Neural progenitor cell (in vitro differentiated cells): ENCODE measurements at places on chromosomes 1 and 21.
A peak's percentile ranks its signal among the peaks of the same experiment; 100 is the strongest.

GRCh38 chr1:189986516-189986915 is 491.1 kb downstream of the BRINP3 start:
- no peak overlapping the region for H3K4me3 ChIP-seq
- H3K4me1 ChIP-seq = no peaks in the 10 kb centered on the region
- no peak overlapping the region for H3K27ac ChIP-seq
- H3K36me3 ChIP-seq = no peaks in the 10 kb centered on the region

DNA sequence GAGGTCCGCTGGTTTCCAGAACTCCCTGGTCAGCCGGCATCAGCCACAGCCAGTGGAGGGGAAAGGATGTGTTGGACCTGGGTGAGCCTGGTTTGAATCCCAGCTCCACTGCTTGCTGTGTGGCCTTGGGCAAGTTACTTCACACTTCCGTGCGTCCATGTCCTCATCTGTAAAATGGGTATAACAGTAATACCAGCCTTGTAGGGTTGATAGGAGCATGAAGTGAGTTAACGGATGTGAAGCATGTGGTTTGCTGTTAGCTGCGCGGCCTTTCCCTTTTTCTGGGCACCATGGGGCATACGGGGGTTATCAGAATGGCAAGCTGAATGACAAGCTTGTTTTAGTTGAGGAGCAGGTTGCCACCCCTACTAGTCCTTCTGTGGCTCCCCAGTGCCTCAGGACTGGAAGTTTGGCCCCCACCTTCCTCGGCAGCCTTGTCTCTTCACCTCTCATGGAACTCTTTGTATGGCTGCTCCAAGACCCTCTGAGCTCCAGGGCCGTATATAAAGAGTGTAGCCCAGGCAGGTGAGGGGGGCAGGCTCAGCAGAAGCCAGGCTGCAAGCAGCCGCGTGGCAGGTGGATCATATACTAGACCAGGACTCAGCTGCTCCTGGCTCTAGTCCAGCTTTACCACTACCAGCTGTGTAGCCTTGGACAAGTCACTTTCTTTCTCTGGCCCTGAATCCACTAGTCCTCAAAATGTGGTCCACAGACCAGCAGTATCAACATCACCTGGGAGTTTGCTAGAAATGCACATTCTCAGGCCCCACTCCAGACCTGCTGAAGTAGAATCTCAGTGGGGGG is 95.4 kb downstream of the LACTBL1 start:
- no peaks in the 10 kb centered on the region for H3K36me3 ChIP-seq
- DNase-seq = no peak
- peaks cover 39% of the 10 kb centered on the region for H3K4me1 ChIP-seq

DNA sequence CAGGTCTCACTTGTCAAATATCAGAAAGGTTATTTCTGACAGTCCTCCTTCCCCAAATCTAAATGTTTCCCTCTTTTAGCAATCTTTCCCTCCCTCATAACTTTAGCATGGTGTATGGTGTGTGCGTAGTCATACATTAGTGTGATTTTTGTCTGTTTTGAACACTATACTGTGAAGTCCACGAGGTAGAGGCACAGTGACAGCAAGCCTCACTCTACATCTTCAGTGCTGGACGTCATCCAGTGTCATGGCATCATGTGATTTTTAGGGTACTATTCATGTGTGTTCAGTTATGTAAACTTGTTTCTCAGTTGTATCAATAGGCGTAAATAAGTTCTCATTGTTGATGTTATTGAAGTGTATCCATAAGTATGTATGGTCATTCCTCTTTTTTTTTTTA is 39.1 kb downstream of the DYRK1A start:
- H3K27ac ChIP-seq = no peak overlapping the region
- H3K4me1 ChIP-seq = peaks cover 28% of the 10 kb centered on the region
- DNase-seq = no peak
- H3K36me3 ChIP-seq = no peaks in the 10 kb centered on the region

DNA sequence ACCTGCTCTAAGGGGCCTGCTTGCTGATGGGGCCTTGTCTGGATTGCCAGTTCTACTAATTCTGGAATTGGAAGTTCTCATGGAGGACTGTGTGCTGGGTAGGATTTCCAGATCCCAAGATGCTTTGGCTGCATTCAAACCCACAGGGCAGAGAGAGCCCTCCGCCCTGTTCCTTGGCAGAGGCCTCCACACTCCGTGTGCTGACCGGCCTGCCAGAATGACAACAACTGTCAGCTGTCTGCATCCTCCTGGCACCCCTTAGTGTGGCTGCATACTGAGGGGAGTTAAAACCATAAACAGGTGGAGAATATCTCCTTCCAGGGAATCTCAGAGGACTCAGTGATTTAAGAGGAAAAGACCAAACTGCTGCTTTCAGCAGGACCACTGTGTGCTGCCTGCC is 60.7 kb downstream of the ADARB1 start:
- H3K4me3 ChIP-seq = no peak overlapping the region
- H3K27ac ChIP-seq = no peak overlapping the region
- H3K4me1 ChIP-seq = no peaks in the 10 kb centered on the region
- no peaks in the 10 kb centered on the region for H3K36me3 ChIP-seq
- no peak for DNase-seq
- no peaks in the 10 kb centered on the region for H3K27me3 ChIP-seq

GRCh38 chr1:89523572-89524368 is 859 bp upstream of the LRRC8B start:
- H3K27me3 ChIP-seq = no peaks in the 10 kb centered on the region
- H3K27ac ChIP-seq = peak overlapping the region; percentile 89
- peak overlapping the region; percentile 97 for H3K4me3 ChIP-seq
- peaks cover 39% of the 10 kb centered on the region for H3K4me1 ChIP-seq

DNA sequence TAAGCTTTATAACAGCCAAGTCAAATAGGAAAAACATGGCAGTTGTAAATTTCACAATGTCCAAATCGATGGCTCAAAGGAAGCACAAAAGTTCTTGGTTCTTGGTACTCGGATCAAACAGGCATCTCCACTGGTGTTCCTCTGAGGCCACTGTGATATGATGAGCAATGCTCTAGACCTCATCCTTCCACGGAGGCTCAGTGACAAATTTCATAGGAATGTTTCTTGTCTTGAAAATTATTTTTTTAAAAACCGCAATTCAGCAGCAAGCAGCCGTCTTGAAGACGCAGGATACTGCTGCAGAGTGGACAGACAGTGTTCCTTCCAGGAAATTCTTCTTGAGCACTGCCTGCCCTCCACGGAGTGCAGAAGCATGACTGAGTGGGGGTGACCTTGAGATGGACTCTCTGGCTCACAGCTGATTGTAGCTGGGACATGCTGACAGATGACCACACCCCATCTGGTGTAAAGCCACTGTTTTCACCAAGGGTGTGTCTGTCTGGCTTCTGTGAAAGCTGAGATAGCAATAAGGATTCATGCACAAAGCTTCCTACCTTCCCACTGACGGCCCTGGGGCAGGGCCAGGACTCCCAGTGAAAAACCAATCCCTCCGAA is 61.9 kb downstream of the TIAM1 start:
- H3K36me3 ChIP-seq = no peaks in the 10 kb centered on the region
- no peak overlapping the region for H3K4me3 ChIP-seq
- no peak for DNase-seq
- H3K4me1 ChIP-seq = no peaks in the 10 kb centered on the region

DNA sequence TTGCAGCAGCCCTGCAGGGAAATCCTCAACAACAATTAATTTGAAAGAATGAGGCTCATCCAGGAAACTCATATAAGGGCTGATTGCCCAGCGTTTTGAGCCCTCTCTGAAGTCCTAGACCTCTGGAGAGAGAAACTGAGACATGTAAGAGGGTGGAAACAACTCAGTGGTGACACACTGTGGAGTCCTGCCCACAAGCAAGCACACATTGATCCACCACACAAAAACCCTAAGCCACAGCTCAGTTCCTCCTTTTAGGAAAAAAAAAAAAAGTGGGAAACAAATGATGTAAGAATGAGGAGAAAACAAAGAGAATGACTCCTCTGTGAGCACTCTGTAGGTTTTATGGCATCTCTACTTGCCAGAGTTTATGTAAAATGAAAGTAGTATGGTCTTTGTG is 22.9 kb upstream of the PLA2G5 start:
- no peak overlapping the region for H3K4me3 ChIP-seq
- no peaks in the 10 kb centered on the region for H3K36me3 ChIP-seq
- H3K27ac ChIP-seq = no peak overlapping the region

DNA sequence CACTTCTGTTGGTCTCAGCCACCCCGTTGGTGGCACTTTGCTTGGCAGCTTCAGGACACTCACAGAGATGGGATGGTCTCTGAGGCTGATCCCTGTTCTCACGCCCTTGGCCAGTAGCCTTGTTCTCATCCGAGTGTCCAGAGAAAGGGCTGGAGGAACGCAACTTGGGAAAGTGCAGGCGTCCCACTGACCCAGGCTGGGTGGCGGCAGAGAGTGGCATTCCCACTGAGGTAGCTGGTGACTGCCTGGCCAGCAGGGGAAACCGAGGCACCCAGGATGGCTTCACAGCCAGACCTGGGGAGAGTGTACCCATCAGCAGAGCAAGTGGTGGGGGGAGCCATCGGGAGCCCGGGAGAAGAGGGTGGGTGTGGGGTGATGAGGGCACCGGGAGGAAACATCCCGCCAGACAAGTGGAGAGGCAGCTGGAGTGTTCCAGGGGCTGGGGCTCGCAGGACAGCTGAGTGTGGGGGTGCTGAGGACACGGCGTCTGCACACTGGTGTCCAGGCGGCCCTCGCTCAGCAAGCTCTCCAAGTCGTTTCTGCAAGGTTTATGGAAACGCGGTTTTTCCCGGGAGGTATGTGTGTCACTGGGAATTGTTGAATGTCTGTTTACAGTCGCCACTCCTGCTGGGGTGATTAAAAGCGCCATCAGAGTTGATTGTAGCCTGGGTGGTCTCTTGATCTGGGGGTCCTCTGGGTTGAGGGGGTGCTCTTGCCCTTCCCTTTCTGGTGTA is 97.8 kb downstream of the SIK1 start:
- no peaks in the 10 kb centered on the region for H3K36me3 ChIP-seq
- no peak for DNase-seq
- no peak overlapping the region for H3K4me3 ChIP-seq
- peaks cover 11% of the 10 kb centered on the region for H3K4me1 ChIP-seq
- H3K27me3 ChIP-seq = no peaks in the 10 kb centered on the region
- no peak overlapping the region for H3K27ac ChIP-seq

- no peak overlapping the region for H3K4me3 ChIP-seq
- H3K27me3 ChIP-seq = peaks cover 63% of the 10 kb centered on the region
- H3K27ac ChIP-seq = no peak overlapping the region
- peak; percentile 15 for DNase-seq
Measured at GRCh38 chr1:208841436-208841835, 597.3 kb upstream of the PLXNA2 start.
